NAMALWA (cell line): ENCODE measurements at places on chromosomes 11 and 22.

GRCh38 chr22:42431401-42432019, 693 bp downstream of the NFAM1 start:
- no peak for DNase-seq

- DNase-seq: no peak
These were observed 45.0 kb downstream of the BCR start for GRCh38 chr22:23225337-23225723.

GRCh38 chr11:131470216-131470925, 100.0 kb downstream of the NTM start:
- DNase-seq: no peak

DNA sequence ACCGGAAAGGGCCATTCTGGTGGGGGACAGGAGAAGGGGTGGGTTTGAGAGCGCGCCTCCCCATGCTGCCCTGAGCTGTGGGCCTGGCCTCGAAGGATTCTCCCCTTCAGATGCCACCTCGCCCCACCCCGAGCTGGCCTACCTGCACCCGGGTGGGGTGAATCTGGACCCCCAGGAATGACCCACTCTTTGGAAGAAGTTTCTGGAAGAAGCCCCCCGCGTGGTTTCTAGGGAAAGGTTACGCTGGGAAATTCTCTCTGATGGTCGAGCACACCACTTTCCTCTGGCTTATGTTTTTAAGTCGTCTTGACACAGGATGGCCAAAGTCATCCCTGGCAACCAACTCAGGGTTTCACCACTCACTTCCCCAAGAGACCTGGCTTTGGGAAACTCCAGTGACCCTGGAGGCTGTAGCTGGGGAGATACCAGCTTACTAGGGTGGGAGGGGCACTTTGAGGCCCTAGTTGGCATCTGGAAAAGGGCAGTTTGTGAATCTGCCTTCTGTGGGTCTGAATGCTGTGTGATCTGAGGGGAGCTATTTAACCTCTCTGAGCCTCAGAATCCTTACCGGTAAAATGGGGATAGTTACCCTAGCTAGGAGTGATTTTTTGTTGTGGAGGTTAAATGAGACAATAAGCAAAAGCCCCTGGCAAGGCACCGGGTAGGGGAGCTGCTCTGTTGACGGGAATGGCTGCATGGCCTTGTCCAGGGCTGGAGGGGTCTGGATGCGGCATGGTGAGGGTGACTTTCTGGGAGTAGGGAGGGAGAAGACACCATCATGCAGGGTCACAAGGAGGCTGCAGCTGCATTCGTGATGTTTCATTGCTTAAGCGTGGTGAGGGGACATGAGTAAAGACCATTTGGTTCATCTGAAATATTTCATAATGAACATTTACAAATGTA, 45.3 kb upstream of the ACCSL start:
- no peak for DNase-seq

- DNase-seq: no peak
These were observed 15.5 kb upstream of the TMPRSS5 start for GRCh38 chr11:113721462-113722066.

DNA sequence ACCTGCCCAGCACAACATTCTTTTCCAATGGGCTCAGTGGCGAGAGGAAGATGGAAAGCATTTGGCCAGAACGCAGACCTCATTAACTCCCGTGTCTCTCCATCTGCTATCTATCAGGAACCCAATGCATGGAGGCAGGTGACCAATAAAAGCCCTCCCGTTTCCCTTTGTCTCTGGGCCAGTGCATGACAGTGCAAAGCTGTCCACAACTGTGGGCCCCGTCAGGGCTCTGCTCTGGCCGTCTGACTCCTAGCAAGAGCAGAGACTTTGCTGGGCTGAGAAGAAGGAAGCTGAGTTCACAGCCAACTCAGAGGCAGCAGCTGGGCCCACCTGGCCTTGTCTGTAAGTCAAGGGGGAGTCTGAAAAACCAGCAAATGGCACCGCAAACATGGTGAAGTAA, 177.8 kb downstream of the TENM4 start:
- no peak for DNase-seq

DNA sequence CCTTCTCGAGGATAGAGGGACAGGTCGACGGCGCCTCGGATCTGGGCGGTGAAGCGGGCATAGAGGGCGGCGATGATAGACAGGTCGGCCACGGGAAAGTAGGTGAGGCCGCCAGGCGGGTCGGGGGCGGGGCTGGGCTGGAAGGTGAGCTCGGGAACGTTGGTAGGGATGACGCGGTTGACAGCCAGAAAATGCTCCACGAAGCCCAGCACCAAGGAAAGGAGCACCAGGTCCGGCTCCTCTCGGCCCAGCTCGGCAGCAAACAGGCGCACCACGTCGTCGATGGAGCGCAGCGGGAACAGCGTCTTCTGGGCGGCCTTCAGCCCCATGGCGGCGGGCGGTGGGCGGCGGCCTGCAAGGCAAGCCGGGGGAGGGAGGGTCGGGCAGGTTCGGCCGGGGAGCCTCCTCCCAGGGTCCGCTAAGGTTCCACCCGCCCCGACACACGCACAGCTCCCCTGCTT, 540 bp downstream of the MEN1 start:
- DNase-seq: peak; percentile 38

DNA sequence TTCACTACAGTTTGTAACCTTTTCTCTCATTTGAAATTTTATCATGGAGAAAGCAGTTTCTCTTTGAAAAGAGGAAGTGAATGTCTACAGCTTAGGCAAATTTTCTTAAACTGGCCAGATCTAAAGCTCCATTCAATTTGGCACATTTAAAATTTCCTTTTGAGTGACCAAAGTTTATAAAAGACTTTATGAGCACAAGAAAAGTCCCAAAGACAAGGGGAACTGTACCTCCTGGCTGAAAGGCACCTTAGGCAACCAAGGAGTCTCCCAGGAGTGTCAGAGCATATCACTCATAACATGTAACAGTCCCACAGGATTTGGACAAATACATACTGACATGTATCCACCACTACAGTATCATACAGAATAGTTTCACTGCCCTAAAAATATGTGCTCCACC, 41.3 kb downstream of the NARS2 start:
- DNase-seq: peak; percentile 68

GRCh38 chr22:40819599-40820140, 524 bp upstream of the SLC25A17 start:
- no peak for DNase-seq

DNA sequence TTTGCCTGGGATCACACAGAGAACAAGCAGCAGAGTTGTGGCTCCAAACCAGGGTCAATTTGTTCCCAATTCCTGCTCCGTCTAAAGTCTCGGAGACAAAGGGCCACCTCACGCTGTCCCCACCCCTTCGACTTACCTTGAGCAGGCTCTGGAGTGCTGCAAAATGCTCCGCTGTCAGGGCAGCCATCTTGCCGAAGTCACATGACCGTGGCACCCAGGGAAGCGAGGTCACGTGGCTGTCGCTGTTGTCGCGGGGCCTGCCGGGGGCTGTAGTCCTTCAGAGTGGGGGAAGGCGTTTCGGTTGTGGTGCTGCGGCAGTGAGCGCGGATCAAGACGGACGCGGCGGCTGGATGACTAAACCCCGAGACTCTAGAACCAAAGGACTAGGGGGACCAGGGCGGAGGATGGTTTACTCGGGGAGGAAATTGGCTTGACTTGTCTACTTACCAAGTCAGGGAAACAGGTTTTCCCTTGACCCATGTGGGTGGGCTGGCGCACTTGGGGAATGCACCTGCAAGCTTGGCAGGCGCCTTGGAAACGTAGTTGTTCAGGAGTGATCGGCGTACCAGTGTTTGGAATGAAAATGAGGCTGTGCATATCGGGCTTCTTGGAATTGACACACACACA, at the start of gene COMMD9:
TSS of gene COMMD9 (minus strand) at position 199 of the 627 bp plus-strand sequence. CDS start at position 187, 12 bp downstream.
- peak; percentile 96 for DNase-seq
